KG1 (cell line): ENCODE measurements at places on chromosomes 5 and 9.

- DNase-seq: no peak
These were observed 70.8 kb upstream of the UNC5A start for GRCh38 chr5:176739461-176740051.

DNA sequence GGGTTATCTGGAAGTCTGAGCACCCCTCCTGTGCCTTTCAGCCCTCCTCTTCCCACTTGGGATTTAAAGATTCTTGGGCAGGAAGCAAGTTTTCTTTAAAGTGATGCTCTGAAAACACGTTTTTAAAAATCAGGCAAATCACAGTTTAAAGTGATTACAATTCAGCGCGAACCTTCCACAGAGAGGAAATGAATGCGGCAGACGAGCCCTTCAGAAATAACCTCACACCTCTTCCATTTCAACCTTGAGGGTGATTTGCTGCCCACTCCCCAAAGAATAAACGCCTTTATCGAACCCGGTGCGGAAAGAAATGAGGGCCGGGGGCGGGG is 2.3 kb upstream of the EFNA5 start:
- no peak for DNase-seq

DNA sequence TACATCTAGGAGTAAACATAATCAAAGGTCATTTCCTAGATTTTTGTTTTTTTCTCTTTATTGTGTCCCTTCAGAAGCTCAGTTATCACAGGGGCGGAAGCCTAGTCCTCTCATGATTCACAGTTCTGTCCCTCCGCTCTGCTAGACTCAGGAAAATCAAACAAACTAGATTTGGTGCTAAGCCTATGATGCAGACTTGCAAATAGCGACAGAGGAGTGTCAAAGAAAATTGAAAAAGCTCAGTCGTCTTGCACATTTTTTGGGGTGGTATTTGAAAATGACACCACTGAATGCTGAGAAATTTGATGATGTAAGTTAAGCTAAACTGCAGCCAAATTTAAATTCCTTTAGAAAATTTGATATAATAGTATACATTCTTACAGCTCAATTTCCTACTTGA is 59.0 kb downstream of the CDH10 start:
- no peak for DNase-seq

GRCh38 chr9:98154678-98155077 is 35.7 kb upstream of the TRIM14 start:
- DNase-seq: no peak

- DNase-seq: no peak
These were observed 78.0 kb downstream of the NRG2 start for GRCh38 chr5:139964994-139965565.

DNA sequence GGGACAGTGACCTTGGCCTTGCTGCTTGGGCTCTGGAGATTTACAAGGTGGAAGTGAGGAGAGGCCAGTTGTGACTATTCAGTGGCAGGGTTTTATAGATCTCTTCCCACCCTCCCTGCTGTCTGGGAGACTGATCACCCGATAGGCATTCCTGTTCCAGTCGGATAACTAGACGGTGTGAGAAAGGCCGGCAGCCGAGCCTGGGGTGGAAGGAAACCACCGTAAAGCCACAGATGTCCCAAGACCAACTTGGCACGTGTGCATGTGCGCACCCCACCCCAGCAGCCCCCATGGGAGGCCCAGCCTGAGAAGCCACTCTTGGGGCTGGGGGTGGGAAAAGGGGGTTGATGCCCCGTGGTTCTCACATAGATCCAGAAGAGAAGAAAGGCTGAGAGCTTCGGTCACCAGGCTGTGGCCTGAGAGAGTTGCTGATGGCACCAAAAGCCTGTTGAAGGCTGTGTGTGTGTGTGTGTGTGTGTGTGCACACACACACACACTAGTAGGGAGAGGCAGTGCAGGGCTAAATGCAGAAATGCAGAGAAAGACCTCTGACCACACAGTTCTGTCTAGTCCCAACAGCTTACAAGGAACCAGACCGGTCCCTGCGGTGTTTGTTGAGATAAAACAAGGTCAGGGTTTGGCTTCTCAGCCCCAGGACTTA is 225.8 kb downstream of the FANCC start:
- no peak for DNase-seq

DNA sequence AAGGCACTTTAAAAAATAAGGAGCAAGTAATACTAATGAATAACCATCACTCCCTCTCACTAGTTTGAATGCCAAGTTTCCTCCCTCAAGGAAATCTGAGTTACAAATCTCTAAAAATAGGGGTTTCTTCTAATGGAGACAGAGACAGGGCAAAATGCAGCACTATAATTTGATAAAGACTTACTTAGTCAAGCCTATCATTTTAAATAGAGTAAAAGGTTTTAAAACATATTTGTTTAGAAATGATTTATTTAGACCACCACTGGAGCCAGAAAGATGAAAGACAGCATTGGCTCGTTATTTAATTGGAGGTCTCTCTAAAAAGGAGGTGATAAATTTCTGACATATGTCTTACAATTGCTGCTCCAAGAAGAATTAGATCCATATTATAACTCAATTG is 228.7 kb downstream of the TLE1 start:
- DNase-seq: no peak

DNA sequence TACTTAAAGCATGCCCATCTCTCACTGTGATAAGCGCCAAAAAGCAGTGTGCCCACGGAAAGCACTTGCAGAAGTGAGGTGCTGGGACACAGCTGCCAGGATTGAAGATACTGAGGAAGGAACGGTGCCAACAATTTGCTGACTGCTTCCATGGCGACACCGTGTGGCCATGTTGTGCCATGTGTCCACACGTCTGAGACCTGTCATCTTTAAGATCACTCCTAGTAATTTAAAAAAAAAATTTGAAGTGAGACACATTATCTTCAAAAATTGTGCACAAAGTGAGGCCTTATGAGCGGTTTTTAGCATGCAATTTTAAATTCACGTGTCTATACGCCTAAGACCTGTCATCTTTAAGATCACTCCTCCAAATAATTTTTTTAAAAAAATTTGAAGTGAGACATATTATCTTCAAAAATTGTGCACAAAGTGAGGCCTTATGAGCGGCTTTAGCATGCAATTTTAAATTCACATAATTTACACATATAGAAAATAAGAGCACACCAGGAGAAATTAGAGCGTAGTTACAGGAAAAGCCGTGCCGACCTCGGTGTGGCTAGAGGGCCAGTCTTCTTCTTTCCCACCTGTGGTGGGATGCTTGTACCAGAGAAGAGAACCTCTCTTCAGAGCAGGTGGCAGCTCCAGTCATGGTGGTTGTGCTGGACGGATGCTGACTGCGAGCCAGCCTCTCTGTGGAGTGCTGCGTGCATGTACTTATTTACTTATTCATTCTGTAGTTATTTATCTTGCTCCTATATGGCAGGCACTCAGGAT is 21.4 kb upstream of the FLT4 start:
- no peak for DNase-seq

DNA sequence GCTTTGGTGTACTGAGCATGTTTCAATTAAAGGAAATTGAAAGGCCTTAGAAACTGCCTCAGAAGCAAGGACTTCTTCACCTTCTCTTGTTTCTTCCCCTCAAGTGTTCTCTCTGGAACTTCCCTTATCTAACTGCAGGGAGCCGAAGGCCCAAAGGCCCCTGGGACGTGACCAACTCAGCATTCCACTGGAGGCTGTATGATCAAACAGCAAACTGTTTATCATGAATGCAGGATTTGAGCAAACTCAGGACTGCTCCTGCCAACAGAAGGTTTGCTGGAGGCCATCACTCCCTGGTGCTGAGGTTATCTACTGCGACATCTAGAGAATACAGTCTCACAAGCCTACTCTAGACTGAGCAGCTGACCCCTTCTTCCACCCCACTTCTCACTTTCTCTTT is 4.8 kb upstream of the CDH10 start:
- no peak for DNase-seq

GRCh38 chr5:109224276-109224882 is 185.4 kb downstream of the PJA2 start:
- DNase-seq: no peak

DNA sequence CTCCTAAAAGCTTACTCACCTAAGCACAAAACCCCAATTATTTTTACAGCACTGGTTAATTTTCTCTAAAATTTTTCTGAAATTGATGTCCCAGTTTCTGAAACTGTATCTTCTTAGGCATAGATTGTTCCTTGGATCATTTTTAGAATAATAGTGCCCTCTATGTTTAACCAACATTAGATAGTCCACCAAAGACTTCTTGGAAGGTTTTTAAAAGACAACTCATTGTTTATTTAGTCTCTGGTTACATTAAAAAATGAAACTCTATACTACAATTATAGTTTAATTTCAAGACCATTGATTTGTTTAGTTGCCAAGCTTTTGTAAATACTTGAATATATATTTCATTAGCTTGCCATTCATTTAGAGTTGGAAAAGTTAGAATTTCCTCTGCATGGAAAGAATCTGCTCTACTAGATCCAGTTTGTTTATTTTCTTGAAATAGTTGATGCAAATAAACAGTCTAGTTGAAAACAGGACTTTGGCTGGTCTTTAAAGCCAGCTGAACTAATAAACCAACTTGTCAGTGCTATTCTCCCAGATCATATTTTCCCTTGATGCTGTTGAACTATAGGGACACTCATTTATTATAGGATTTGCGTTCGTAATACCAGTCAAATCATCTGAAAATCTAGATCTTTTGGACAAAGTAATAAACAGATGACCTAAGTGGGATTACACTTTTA is 990.5 kb downstream of the TLE1 start:
- no peak for DNase-seq

- no peak for DNase-seq
These were observed 335.1 kb upstream of the DMAC1 start for GRCh38 chr9:8134635-8135034.

DNA sequence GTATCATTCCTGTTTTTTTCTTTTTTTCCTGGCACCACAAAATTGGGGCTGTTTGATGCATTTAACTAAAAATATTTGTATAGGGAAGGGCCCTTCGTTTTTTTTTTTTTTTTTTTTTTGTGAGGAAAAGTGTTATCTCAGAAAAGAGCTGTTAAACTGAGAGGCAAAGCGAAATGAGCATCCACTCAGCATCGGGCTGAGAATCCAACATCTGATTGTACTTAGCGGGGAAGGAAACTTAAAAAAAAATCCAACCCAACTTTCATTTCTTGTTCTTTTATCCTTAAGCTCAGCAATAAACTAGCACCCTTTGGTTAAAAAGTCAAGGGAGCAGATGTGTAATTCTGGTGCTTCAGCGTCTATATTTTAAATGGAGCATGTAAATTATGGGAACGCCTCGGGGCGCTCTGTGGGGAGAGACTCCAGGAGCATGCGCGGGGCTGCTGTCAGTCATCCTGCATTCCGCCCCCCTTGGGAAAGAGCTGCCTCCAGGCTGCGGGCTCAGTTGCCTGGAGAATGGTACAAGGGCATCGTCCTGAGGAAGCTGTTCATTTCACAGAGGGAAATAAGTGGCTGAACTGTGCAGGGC is 33.3 kb downstream of the DMRT2 start:
- no peak for DNase-seq

DNA sequence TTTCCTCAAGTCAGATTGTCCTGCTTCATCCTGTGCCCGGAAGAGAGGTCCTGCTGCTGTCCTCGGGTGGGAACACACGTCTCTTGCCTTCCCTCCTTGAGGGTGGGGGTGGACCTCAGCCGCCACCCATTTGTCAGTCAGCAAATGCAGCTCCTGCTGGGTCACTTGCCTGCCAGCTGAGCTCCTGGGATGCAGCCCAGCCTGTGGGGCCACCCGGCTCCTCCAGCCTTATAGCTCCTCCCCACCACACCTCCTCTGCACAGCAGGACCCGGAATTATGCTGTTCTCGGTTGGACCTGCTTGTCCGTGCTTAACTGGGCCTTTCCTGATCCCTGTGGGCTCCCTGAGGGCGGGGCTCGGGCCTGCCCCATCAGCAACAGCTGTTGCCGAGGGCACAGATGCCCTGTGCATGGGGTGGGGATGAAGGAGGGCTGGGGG is 52.7 kb downstream of the RXRA start:
- DNase-seq: no peak
